ENCODE measurements at places on chromosomes 11 and 22. TPM values are rescaled to one million over a fixed set of nuclear protein-coding genes. Genes with fewer than 3 reads are reported as not detected.

GRCh38 chr11:96464700-96465307 is 75.0 kb downstream of the JRKL start:
- no peaks in the 10 kb centered on the region for H3K4me1 ChIP-seq
- DNase-seq: no peak
- no peaks in the 10 kb centered on the region for H3K36me3 ChIP-seq
- H3K27me3 ChIP-seq: no peaks in the 10 kb centered on the region

GRCh38 chr11:134691985-134692384 is 279.9 kb upstream of the B3GAT1 start:
- no peak for DNase-seq
- peaks cover 39% of the 10 kb centered on the region for H3K27me3 ChIP-seq
- no peaks in the 10 kb centered on the region for H3K4me1 ChIP-seq
- H3K27ac ChIP-seq: no peak overlapping the region

GRCh38 chr11:120529911-120530310 is 18.4 kb downstream of the GRIK4 start:
- H3K4me3 ChIP-seq: no peak overlapping the region
- H3K36me3 ChIP-seq: no peaks in the 10 kb centered on the region
- H3K27me3 ChIP-seq: no peaks in the 10 kb centered on the region
- DNase-seq: no peak
- H3K27ac ChIP-seq: no peak overlapping the region
- no peaks in the 10 kb centered on the region for H3K4me1 ChIP-seq

DNA sequence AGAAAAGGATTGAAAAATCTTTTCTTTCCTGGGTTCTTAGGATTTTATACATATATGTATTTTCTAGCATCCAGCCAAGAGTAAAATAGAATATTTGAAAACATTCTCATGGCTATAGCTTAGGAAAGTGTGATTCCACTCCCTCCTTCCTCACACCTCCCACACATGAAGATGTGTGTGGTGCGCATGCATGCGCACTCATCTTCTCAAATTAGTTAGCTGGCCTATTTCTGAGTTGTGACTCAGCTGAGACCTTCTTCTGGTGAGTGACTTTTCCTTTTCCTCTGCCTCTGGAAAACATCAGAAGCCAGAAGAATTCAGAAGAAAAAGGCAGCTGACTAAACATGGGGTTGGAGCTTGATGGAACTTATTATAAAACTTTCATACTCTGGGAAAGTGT is 149.8 kb downstream of the OR4C45 start:
- H3K27me3 ChIP-seq: no peaks in the 10 kb centered on the region
- DNase-seq: no peak
- no peak overlapping the region for H3K27ac ChIP-seq
- H3K36me3 ChIP-seq: no peaks in the 10 kb centered on the region

- H3K27ac ChIP-seq: no peak overlapping the region
- H3K4me1 ChIP-seq: no peaks in the 10 kb centered on the region
- no peak overlapping the region for H3K4me3 ChIP-seq
- no peaks in the 10 kb centered on the region for H3K27me3 ChIP-seq
- no peak for DNase-seq
These were observed 685.0 kb downstream of the ETS1 start for GRCh38 chr11:127902382-127902781.

GRCh38 chr22:23315341-23315917 is 135.1 kb downstream of the BCR start:
- DNase-seq: peak; percentile 77
- no peaks in the 10 kb centered on the region for H3K4me1 ChIP-seq
- H3K4me3 ChIP-seq: no peak overlapping the region
- no peak overlapping the region for H3K27ac ChIP-seq
- no peaks in the 10 kb centered on the region for H3K36me3 ChIP-seq

DNA sequence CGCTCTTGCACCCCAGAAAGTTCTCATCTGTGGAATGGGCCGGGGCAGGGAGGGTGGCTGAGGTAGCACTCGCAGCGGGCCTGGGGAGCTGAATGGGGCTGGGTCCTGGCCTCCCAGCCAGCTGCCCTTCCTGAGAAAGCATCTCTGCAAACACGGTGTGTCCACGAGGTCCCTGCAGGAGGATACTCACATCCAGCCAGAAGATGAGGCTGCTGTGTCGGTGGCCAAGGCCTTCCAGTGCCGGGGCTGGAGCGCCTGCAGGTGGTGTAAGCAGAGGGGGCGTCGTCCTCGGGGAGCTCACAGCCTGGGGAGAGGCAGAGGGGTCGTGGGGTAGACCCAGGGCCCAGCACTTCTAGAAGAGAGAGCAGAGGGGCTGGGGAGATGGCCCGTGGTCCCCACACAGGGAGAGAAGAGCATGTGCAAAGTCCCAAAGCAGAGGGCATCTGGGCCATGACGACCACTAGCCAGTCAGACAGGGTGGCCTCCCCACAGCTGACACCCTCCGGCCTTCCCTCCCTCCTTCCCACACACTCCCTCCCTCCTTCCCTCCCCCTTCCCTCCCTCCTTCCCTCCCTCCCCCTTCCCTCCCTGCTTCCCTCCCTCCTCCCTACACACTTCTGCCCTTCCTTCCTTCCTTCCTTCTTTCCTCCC is 97.9 kb downstream of the WNT7B start:
- no peaks in the 10 kb centered on the region for H3K36me3 ChIP-seq
- no peak overlapping the region for H3K4me3 ChIP-seq
- peaks cover 69% of the 10 kb centered on the region for H3K27me3 ChIP-seq
- no peak for DNase-seq
- peaks cover 12% of the 10 kb centered on the region for H3K4me1 ChIP-seq
- no peak overlapping the region for H3K27ac ChIP-seq

SERPING1 gene
- 59.9 TPM for total RNA-seq

ACCSL gene
- not detected for total RNA-seq

CSNK2A3 gene
- 0.74 TPM for total RNA-seq

NCAM1 gene
- total RNA-seq: 338 TPM

All from heart right ventricle (tissue), 16 donors.